LHCN-M2 (cell line): ENCODE measurements at places on chromosomes 7 and 10. TPM values are rescaled to one million over a fixed set of nuclear protein-coding genes. Genes with fewer than 3 reads are reported as not detected.
A peak's percentile ranks its signal among the peaks of the same experiment; 100 is the strongest.

FGL2 gene
- 8.1 and 8.8 TPM in 2 replicates for total RNA-seq

ITGB8 gene
- total RNA-seq, result 4.6 and 7.2 TPM in 2 replicates

MSMB gene
- total RNA-seq, result not detected in 2 replicates

ZNF775 gene
- total RNA-seq, result 12.1 and 15.1 TPM in 2 replicates

GRCh38 chr7:102254521-102254920 is 32.1 kb upstream of the SH2B2 start:
- no peak for DNase-seq

DNA sequence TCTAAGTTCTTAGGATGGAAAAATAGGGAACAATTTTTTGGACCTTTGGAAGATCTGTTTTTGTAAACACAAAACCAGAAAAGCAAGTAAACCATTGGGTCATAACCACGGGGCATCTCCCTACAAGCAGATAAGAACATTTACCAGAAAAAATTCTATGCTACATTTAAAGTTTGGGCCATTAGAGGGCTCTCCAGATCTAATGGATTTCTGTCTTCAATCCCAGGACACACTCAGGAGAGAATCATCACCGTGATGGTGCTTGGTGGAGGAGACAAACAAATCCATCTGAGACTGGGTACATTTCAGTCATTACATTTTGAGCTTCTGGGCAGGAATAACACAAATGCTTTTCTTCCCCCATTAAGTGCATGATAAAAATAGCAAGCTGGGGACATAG is 178.4 kb upstream of the TARP start:
- peak; percentile 36 for DNase-seq

DNA sequence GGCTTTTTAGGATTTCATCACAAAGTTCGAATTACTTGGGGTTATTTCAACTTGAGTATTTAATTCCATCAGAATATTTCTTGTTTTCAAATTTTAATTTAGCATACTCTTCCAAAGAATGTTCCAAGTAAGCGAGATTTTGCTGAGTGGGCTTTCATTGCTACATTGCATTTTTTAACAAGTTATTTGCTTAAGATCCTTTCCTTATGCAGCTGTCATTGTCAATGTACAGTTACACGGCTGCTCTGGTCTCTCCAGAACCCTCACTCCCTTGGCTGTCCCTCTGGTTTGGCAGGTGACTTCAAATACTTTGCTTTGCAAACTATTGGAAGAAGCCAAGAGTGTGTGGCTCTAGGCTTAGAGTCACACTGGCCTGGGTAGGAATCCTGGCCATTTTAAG is 80.0 kb downstream of the CFAP58 start:
- peak; percentile 27 for DNase-seq

DNA sequence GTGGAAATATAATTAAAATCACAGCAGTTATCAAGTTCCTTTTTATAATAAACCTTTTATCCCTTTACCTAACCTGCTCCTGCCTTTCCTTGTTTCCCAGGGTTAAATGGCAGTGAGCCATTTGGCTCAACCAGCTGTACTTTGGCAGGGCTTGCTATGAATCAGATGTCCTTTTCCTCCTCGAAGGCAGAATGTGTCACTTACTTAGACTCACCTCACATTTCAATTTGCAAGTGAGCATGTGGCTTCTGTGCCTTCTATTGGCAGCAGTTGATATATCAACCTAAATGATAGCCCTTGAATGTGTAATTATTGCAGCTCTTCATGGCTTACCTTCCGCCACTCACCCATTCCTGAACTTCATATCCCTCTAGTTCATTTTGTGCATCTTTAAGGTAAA is 301.7 kb downstream of the CSTF2T start:
- peak; percentile 83 for DNase-seq

DNA sequence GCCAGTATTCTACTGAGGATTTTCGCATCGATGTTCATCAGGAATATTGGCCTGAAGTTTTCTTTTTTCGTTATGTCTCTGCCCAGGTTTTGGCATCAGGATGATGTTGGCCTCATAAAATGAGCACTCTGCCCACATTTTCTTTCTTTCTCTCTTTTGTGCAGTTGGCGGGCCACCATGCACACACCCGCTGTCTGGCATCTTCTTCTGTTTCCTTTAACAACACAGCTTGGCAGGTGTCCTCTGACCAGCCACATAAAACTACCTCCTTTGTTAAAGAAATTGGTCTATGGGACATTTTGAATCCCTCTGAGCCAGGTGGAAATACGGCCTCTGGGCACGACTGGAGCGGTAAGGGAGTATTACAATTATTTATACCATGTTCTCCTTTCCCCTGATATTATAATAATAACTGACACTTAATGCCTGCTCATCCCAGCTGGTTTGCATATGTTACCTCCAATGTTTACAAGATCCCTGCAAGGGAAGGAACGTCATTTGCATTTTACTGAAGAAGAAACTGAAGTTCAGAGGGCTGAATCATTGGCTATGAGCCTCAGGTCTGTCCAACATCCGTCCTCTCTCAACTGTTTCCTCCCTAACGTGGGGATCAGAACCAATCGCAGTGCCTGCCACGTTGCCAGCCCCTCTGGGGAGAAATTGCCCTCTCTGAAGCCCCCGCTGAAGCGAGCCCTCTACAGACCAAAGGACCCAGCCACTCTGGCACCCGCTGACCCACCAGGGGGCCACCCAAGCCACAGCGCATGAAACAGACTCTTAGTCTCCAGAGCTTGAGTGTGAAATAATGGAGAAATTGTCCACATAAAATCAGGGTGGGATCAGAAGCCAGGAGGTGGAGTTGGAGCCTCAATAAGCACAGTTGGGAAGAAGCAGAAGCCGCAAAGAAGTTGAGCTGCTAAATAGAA is 125.0 kb upstream of the FOXK1 start:
- no peak for DNase-seq

DNA sequence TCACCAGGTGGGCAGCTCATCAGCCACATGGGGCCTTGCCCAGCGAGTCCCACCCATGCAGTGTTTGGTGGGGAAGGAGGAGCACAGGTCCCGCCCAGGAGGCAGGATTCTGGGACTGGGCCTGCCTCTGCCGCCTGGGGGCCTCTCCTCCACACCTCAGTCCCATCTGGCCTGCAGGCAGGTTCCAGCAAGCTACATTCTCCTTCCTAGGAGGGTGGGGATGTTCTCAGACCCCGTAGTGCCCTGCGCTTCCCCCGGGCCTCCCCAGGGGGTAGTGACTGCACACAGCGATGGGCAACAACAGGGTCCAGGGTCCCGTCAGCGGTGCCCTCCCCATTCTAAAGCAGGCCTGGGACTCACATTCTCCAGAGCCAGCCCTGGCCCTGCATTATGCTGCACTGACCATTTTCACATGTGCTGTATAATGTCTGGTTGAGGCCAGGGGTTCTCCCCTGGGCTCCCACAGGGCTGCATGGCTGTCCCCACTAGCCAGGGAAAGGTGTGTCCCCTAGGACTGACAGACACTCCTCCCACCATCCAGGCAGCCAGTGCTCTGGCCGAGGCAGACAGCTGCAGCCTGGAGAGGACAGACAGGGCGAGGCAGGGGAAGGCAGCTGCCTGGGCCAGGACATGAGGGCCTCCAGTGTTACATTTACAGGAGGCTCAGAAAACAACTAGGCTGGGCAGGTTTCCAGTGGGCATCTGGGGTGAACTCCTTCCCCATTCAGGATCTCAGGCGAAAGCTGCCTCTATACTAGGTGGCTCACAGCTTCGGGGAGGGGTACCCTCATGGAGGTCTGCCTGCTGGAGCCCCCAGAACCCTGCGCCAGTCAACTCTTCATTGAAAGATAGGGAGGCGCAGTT is 9.3 kb downstream of the RASGEF1A start:
- no peak for DNase-seq

GRCh38 chr10:71899665-71900412 is 48.8 kb upstream of the PSAP start:
- DNase-seq, result no peak

DNA sequence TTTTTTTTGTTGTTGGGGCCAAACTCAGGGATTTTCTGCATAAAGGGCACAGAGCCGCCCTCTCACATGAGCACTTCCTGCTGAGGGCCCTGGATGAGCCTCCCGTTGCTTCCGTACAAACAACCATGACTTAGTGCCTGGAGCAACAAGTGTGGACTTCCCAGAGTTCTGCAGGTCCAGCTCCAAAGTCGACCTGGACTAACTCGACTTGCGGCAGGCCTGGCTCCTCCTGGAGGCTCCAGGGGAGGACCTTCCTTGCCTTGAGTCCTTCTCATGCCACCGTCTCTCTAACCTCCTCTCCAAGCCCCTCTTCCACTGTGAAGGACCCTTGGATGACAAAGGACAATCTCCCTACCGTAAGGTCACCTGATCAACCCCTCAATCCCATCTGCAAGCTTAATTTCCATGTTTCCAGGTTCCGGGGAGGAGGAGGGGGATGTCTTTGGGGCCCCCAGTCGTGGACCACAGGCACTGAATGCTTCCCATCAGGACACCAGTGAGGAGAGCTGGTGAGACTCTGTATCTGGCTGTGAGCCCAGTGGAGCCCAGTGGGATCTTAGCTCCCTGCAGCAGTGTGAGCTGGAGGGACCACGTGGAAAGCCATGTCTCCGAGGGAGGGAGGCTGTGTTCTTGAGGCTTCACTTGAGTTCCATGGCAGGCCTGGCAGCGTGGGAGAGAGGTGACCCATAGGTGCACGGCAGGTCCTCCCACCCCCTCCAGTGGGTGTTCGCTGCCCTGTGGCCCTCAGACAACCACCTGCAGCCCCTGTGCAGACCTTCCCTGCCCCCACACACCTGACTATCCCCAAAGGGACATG is 199.5 kb upstream of the PPP2R2D start:
- DNase-seq, result no peak

DNA sequence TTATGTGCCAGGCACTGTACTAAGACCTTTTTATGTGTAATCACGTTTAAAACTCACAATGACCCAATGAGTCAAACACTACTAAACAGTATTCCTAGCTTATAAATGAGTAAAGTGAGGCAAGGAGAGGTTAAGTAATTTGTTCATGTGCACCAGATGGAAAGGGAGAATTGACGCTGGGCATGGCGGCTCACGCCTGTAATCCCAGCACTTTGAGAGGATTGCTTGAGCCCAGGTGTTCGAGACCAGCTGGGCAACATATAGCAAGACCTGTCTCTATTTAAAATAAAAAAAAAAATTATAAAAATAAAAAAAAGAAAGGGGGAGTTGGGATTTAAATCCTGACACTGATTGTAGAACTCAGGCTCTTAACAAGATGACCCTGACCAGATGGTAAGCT is 46.7 kb upstream of the DLG5 start:
- no peak for DNase-seq

GRCh38 chr7:22485189-22485588 is 14.8 kb downstream of the STEAP1B start:
- DNase-seq, result no peak

DNA sequence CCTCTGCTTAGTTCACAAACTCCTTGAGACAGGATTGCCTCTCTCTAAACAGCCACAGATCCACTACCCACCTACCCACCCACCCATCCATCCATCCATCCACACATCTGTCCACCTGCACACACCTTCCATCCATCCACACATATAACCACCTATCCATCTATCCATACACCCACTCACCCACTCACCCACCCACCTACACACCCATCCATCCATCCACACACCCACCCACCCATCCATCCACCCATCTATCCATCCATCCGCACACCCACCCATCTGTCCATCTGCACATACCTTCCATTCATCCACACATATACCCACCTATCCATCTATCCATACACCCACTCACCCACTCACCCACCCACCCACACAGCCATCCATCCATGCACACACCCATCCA is 9.7 kb downstream of the TECPR1 start:
- no peak for DNase-seq

DNA sequence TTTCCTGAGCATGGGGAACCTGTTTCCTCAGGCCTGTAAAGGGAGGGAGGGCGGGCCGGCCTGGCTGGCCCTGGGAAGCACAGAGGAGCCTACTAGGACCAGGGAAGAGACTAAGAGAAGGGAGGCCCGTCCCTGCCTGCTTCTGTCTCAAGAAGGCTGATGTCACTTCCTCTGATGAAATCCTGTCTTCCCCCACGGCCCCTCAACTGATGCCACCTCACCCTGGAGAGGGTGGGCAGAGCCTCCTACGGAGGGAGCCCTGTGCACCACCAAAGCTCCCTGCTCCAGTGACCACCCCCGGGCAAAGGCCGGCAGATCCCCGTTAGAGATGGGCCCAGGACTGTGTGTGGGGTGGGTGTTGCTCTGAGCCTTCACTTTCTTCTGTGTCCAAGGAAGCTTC is 1.0 kb upstream of the PILRA start:
- DNase-seq, result no peak
